NCI-H2029 treated with DMSO at 0.1 percent for 48 hours (cell line): ENCODE measurements at places on chromosomes 16 and 17.

- no peak for DNase-seq
Measured at GRCh38 chr16:46612121-46612520, 9.1 kb downstream of the SHCBP1 start.

GRCh38 chr16:13919330-13919682 lies 648 bp upstream of the ERCC4 start:
- peak; percentile 49 for DNase-seq

- no peak for DNase-seq
Measured at GRCh38 chr16:89827383-89828198, 684 bp upstream of the SPIRE2 start.

DNA sequence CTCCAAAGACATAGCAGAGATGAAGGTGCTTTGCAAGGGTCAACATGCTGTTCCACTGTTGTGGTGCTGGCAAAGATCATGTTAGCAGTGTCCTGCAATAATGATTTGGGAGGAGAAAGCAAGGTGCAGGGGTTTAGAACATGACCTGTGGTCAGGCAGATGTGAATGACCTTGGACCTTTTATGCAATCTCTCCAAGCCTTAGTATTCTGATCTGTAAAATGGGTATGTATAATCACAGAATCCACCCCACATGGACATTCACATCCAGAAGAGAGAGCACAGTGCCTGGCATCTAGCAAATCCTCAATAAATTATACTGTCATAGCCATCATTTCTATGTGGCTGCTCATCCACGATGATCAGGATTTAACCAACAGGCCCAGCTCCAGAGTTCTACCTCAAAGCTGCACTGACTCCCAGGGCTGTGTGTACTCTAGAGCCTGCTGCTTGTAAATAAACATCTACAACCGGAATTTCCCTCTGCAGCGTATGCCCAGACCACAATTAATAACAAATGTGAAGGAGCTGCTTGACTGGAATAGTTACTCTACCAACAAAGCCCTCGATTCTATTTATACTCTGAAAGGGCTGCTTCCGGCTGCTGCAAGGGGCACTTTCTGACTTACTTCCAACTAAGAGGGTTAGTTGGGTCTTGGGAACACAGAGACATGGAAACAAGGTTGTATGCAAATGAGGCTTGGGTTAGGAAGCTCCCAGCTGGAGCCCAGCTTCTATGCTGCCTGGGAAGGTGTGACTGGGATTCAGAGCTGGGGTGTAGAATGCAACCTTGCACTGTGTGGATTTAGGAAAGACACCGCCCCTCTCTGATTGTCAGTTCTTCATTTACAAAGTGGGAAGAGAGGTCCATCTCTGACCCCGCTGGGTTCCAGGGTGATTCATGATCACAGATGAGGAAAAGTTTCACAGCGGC lies 265.2 kb downstream of the XYLT1 start:
- peak; percentile 85 for DNase-seq

DNA sequence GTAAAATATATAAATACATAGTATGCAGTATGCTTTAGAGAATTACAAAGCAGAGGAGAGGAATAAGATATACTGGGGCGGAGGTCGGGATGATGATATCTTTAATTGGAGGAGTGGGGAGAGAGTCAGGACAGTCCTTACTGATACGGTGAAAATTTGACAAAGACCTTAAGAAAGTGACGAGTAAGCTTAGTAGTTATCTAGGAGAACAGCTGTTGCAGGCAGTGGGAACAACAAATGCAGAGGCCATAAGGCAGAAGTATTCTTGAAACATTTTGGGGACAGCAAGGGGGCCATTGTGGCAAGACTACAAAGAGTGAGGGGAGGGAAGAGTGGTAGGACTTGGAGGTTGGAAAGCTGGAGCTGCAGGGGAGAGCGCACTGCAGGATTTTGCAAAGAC lies 22.3 kb upstream of the CDC6 start:
- no peak for DNase-seq

GRCh38 chr17:74244548-74244947 lies 29.5 kb upstream of the DNAI2 start:
- no peak for DNase-seq

- no peak for DNase-seq
Measured at GRCh38 chr17:34894964-34895363, 66.3 kb downstream of the CCT6B start.

DNA sequence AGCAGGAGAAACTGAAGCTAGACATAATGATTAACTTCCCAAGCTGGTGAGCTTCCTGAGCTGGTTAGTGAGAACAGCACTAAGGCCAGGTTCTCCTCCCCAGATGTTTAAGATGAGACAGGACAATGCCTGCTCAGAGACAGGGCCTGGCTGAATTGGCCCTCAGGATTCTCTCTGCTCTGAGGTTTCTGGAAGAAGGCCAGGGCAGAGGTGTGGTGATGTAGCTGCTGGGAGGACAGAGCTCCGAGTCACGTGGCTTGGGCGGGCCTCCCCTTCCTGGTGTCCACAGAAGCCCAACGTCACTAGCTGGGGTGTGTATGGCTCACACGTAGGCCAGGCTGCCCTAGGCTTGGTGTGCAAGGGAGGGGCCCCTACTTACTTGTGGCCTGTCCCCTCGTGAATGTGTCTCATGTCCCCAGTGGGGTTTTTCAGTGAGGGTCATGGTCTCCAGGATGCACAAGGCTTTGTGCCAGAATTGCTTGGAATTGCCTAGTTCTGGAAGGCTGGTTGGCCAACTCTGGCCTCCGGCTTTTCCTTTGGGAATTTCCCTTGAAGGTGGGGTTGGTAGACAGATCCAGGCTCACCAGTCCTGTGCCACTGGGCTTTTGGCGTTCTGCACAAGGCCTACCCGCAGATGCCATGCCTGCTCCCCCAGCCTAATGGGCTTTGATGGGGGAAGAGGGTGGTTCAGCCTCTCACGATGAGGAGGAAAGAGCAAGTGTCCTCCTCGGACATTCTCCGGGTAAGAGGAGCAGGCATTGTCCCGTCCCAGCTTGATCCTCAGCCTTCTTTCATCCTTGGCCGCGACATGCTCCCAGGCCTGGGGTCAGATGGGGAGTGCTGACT lies 3.4 kb downstream of the NOD2 start:
- DNase-seq, result peak; percentile 9

GRCh38 chr17:6641247-6641863 lies 495 bp downstream of the TXNDC17 start:
- no peak for DNase-seq

DNA sequence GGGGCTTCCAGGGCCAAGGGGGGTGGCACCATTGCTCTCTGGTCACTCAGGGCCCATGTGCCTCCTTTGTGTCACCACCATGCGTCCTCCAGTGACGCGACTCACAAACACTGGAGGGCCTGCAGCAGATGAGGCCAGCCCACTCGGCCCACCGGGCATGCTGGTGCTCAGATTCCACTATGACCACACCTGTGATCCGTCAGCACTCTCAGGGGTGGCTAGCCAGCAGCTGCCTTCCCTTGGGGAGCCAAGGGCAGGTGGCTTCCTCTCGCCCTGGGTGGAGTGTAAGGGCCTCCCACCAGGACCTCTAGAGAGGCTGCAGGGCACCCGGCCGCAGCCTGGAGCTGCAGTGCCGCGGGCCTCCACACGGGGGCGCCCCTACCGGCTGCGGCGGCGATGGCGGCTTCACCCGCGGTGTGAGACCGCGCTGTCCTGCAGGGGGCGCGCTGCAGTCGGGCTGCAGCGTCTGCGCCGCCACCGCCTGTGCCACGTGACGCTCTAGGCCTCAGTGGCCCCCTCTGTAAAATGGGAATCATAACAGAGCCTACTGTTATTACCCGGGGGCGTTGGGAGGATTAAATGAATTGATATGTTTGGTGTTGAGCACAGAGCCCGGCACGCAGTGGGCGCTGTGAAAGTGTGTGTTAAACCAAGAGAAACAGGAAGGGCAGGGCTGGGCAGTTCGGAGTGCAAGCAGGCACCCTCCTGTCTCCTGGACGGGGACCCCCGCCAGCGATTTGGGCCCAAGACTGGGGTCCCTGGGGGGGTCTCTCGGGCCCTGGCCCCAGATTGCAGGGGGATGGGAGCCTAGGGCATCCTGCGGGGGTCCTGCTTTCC lies 192.4 kb upstream of the GSE1 start:
- no peak for DNase-seq

DNA sequence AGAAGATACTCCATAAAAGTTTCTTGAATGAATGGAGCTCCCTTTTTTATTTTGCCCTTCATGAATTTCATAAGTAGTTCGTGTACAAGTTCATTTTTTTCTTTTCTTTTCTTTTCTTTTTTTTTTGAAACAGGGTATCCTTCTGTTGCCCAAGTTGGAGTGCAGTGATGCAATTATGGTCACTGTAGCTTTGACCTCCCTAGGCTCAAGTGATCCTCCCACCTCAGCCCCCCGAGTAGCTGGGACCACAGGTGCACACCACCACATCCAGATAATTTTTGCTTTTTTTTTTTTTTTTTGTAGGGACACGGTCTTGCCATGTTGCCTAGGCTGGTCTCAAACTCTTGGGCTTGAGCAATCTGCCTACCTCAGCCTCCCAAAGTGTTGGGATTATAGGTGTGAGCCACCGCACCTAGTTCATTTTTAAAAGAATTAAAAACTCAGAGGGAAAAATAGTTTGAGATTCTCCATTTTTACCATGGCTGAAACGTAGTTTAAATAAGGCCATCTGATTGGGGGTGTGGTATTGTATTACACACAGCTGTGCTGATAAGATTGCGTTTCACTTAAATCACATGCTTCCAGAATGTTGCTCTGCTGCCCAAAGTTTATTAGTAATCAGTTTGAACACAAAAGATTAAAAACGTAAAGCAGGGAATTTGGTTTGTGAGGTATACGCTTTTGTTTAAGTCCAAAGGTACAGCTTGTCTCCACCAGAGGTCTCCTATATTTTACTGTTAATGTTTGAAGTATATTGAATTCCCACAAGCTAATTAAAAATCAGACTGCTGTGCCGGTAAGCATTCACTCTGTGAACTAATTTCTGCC lies 154.1 kb downstream of the SOCS1 start:
- no peak for DNase-seq

DNA sequence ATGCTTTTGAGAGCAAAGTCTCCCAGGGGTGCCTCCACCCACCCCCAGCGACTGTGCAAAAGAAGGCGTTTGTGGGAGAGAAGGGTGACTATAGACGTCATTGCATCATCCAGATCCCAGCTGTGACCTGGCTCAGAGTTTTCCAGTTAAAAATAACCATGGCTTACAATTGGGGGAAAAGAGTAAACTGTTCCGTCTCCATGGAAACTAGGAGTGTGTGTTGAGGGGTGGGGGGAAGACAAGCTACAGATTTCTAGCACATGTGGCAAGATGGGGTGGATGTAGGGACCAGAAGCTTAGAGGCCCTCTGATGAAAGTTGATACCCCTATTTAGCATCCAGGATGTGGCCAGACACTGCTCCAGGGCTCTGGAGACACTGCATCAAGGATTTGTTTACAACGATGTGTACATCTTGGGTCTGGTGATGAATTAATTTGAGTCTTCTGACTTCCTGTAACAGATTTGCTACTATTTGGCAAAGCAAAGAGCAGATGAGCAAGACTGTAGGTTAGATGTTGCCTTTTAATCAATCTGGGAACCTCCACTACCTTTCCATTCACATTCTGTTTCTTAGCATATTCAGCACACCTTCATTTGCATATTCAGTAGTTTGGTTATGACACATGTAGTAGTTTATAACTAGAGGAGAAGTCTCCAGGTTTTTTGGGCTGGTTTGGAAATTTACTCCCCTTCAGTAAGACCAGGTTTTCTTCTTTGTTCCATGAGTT lies 6.2 kb upstream of the DUSP14 start:
- DNase-seq, result no peak

- DNase-seq, result no peak
Measured at GRCh38 chr17:7709031-7709430, 4.0 kb downstream of the EFNB3 start.

GRCh38 chr17:62737513-62737912 lies 70.6 kb downstream of the MARCHF10 start:
- no peak for DNase-seq

GRCh38 chr17:81315129-81315884 lies 20.2 kb upstream of the SLC38A10 start:
- DNase-seq, result no peak

DNA sequence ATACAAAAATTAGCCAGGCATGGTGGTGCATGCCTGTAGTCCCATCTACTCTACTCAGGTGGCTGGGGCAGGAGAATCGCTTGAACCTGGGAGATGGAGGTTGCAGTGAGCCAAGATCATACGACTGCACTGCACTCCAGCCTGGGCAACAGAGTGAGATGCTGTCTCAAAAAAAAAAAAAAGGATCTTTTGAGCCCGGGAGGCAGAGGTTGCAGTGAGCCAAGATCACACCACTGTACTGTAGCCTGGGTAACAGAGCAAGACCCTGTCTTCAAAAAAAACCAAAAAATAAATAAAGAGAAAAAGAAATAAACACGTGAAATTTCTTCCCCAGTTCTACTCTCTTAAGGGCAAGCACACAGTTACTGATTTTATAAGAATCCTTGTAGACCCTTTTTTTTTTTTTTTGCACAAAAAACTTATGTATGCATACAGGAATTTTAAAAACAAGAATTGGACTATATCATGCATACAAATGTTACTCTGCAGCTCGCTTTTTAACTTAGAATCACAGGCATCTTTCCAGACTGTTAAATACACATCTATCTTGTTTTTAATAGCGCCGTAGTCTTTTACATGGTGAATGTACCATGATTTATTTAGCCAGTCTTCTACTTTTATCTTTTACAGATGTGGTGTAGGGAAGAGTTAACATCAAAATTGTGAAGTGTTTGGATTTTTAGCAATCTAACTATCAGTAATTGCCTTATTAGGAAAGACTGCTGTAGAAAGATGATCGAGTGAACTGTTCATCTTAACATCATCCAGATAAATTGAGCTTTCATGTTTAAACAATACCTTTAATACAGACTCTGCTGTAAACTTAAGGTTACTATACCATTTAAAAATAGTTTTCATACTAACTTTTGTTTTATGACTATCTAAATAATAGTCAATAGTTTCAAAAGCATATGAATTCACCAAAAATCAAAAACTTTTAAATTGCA lies 14.6 kb downstream of the CDH3 start:
- DNase-seq, result no peak

- DNase-seq, result no peak
Measured at GRCh38 chr17:72574675-72575510, 454.1 kb downstream of the SOX9 start.

DNA sequence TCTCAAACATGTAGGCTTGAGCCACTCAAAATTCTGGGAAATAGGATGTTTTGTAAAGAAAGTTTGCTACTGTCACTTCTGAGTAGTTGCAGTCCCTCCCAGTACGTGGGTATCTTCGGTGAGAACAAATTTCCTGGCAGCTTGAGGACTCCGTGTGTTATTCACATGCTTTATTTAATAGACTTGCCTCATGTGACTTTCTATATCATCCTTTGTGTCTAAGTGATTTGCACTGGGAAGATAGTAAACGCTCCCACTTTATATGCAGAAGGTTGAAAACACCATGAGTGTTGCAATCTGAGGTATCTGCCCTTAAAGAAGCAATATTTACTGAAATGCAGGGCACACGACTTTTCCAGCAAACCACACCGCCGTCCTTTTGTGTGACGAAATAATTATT lies 643.7 kb downstream of the MAF start:
- no peak for DNase-seq

GRCh38 chr17:39650121-39650579 lies 13.2 kb downstream of the STARD3 start:
- no peak for DNase-seq

- DNase-seq, result no peak
Measured at GRCh38 chr17:61209525-61209924, 190.1 kb upstream of the TBX2 start.

- DNase-seq, result no peak
Measured at GRCh38 chr16:72284042-72284789, 112.3 kb upstream of the PMFBP1 start.
